Smooth muscle cell of the umbilical artery (primary cell): ENCODE measurements at places on chromosomes 5 and 9. TPM values are rescaled to one million over a fixed set of nuclear protein-coding genes. Genes with fewer than 3 reads are reported as not detected.

TPPP gene
- total RNA-seq, result 0.30 and 0.37 TPM in 2 replicates

EQTN gene
- not detected in 2 replicates for total RNA-seq

ZNF879 gene
- 2.8 and 4.8 TPM in 2 replicates for total RNA-seq

CDH9 gene
- 0.59 TPM in 1 of 2 replicates, not detected in the other for total RNA-seq

MELK gene
- total RNA-seq, result 3.0 and 20.4 TPM in 2 replicates

SLC24A2 gene
- total RNA-seq, result not detected in 2 replicates

ANKRD31 gene
- under 0.01 and 0.14 TPM in 2 replicates for total RNA-seq

NR6A1 gene
- under 0.01 and 1.2 TPM in 2 replicates for total RNA-seq

LCN12 gene
- 0.30 and 0.51 TPM in 2 replicates for total RNA-seq

PCDHB8 gene
- total RNA-seq, result 0.05 and 0.89 TPM in 2 replicates

PCDHA9 gene
- total RNA-seq, result under 0.01 and 0.09 TPM in 2 replicates

SPATA9 gene
- 0.30 and 0.46 TPM in 2 replicates for total RNA-seq

NR5A1 gene
- total RNA-seq, result not detected in 2 replicates

PFN3 gene
- total RNA-seq, result not detected in 2 replicates

CCL21 gene
- not detected in 2 replicates for total RNA-seq

PLAC8L1 gene
- 0.59 TPM in 1 of 2 replicates, not detected in the other for total RNA-seq

IL31RA gene
- 0.46 and 1.5 TPM in 2 replicates for total RNA-seq

STPG3 gene
- not detected in 2 replicates for total RNA-seq

PELO gene
- 38.1 and 40.1 TPM in 2 replicates for total RNA-seq

AP3B1 gene
- 58.2 and 77.3 TPM in 2 replicates for total RNA-seq

SMIM33 gene
- not detected in 2 replicates for total RNA-seq

MYORG gene
- 0.89 and 1.6 TPM in 2 replicates for total RNA-seq

NUTM2F gene
- not detected in 2 replicates for total RNA-seq

CD74 gene
- 0.89 and 1.1 TPM in 2 replicates for total RNA-seq

KCNN2 gene
- 0.18 and 0.59 TPM in 2 replicates for total RNA-seq

F2RL1 gene
- total RNA-seq, result 4.8 and 15.1 TPM in 2 replicates

PGM5 gene
- total RNA-seq, result 3.0 TPM in 2 replicates

ANGPTL2 gene
- 6.3 and 19.0 TPM in 2 replicates for total RNA-seq

PCDHA12 gene
- 0.18 and 0.59 TPM in 2 replicates for total RNA-seq

TMEM215 gene
- total RNA-seq, result not detected in 2 replicates

TIMD4 gene
- not detected in 2 replicates for total RNA-seq

ADAMTS13 gene
- total RNA-seq, result 1.8 and 2.8 TPM in 2 replicates

TSLP gene
- total RNA-seq, result 0.42 and 0.89 TPM in 2 replicates

GRXCR2 gene
- total RNA-seq, result not detected in 2 replicates

GOLM1 gene
- total RNA-seq, result 106 and 140 TPM in 2 replicates

TMEM252 gene
- not detected in 2 replicates for total RNA-seq

IFNE gene
- 25.8 and 61.8 TPM in 2 replicates for total RNA-seq

PDE4D gene
- 31.5 and 33.6 TPM in 2 replicates for total RNA-seq

GTF3C4 gene
- 11.0 and 15.6 TPM in 2 replicates for total RNA-seq

TRAF1 gene
- 2.1 and 3.1 TPM in 2 replicates for total RNA-seq

TLX3 gene
- total RNA-seq, result not detected in 2 replicates

TIFAB gene
- total RNA-seq, result not detected in 2 replicates

WDR55 gene
- total RNA-seq, result 19.3 and 26.9 TPM in 2 replicates

SH3GL2 gene
- 0.05 TPM in 1 of 2 replicates, not detected in the other for total RNA-seq

ACSL6 gene
- total RNA-seq, result under 0.01 TPM in 1 of 2 replicates, not detected in the other

LHX3 gene
- not detected in 2 replicates for total RNA-seq

LCN10 gene
- total RNA-seq, result not detected in 2 replicates

SLC4A9 gene
- total RNA-seq, result not detected in 2 replicates

HAPLN1 gene
- total RNA-seq, result 0.89 and 24.8 TPM in 2 replicates

BTNL8 gene
- not detected in 2 replicates for total RNA-seq

C9orf153 gene
- 0.30 and 1.1 TPM in 2 replicates for total RNA-seq
